ENCODE measurements at places on chromosomes 12 and 14. TPM values are rescaled to one million over a fixed set of nuclear protein-coding genes. Genes with fewer than 3 reads are reported as not detected.

DNA sequence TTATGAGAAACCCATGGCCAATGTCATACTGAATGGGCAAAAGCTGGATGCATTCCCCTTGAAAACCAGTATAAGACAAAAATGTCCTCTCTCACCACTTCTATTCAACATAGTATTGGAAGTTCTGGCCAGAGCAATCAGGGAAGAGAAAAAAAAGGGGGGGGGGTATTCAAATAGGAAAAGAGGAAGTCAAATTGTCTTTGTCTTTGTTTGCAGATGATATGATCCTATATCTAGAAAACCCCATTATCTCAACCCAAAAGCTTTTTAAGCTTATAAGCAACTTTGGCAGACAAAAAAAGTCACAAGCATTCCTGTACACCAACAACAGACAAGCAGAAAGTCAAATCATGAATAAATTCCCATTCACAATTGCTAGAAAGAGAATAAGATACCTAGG, 19.5 kb downstream of the GLIPR1L1 start:
- DNase-seq: no peak
- H3K4me1 ChIP-seq: no peaks in the 10 kb centered on the region
- H3K27ac ChIP-seq: no peak overlapping the region
- H3K36me3 ChIP-seq: no peaks in the 10 kb centered on the region

- H3K4me1 ChIP-seq: peaks cover 14% of the 10 kb centered on the region
- no peak overlapping the region for H3K4me3 ChIP-seq
Measured at GRCh38 chr14:61297581-61297980, 16.4 kb upstream of the TMEM30B start.

Gene RDH12
- total RNA-seq: 0.45 TPM

GRCh38 chr14:71289536-71289935, 382.3 kb downstream of the PCNX1 start:
- peak; percentile 37 for DNase-seq
- H3K4me3 ChIP-seq: no peak overlapping the region
- no peaks in the 10 kb centered on the region for H3K36me3 ChIP-seq
- peaks cover 8% of the 10 kb centered on the region for H3K4me1 ChIP-seq
- no peaks in the 10 kb centered on the region for H3K27me3 ChIP-seq
